ENCODE measurements at places on chromosomes 12 and 14. TPM values are rescaled to one million over a fixed set of nuclear protein-coding genes. Genes with fewer than 3 reads are reported as not detected.

Gene CLEC1A
- 0.68 TPM for total RNA-seq

Gene GLIPR1L1
- not detected for total RNA-seq

- no peak for ATAC-seq
Observed at GRCh38 chr14:35480119-35480769, 53.7 kb upstream of the INSM2 start.

DNA sequence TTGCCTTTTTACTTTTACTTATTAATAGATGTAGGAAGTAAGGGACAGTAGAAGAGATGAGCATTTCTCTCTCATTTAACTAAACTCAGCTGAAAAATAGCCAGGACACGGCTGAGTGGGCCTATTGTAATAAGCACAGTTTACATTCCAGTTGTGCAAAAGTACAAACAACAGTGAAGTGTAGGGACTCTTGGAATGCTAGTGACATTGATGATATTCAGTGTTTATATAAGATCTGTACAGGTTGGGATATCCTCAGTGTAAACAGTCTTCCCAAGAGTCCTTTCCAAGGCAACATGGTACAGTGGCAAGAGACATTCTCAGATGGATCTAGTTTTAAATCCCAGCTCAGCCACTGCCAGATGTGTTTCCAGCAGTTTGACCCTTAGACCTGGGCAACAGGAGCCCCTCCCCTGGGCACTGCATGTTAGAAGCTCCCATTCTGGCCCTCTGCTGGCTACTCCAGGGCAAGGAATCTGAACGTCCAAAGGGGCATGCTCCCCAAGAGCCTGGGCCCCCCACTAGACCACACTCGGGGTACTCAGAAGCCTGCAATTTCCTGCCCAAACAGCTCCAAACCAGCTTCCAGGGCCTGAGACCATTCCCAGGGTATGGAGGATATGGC, 55.3 kb downstream of the STAB2 start:
- ATAC-seq: no peak

GRCh38 chr12:63897931-63898330, 53.4 kb downstream of the SRGAP1 start:
- no peak for ATAC-seq

DNA sequence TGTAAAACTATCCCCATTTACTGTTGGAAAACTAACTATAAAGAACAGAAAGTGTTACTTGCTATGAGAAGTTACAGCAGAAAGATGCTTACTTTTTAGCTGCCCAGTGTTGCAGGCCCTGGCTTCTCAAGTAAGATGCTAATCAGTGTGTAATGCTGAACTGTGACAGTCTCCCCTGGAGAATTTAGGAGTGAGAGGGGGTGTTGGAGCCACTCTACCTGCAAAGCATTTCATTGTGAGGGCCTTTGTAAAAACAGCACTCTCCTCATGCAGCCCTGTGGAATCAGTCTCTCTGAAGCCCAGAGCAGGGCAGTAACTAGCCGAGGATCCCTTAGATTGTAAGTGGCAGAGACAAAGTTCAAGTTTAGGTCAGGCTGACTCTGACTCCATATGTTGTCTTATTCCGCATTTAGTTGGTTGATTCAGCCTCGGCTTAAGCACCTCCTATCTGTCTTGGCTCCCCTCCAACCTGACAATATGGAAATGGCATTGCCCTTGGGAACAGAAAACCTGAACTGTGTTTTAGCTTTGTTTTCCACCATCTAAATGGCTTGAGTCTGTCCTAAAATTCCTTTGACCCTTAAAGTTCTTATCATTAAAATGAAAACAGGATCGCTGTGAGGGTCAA, 141.3 kb downstream of the PRKCH start:
- peak; percentile 59 for ATAC-seq

- ATAC-seq: peak; percentile 12
Observed at GRCh38 chr12:123363740-123364531, 711 bp downstream of the SBNO1 start.
